ENCODE measurements at places on chromosomes 12 and 14. TPM values are rescaled to one million over a fixed set of nuclear protein-coding genes. Genes with fewer than 3 reads are reported as not detected.

TCTN1 gene
- total RNA-seq = 14.1 TPM

INSM2 gene
- total RNA-seq = not detected

ADAM21 gene
- total RNA-seq = 0.14 TPM

ADAMTS20 gene
- total RNA-seq = not detected

TAS2R43 gene
- 2.1 TPM for total RNA-seq

R3HDM2 gene
- total RNA-seq = 122 TPM

ZFHX2 gene
- 1.3 TPM for total RNA-seq

GPX2 gene
- total RNA-seq = 0.93 TPM

FSCB gene
- not detected for total RNA-seq

ANAPC7 gene
- total RNA-seq = 45.5 TPM

CLECL1 gene
- total RNA-seq = 2.2 TPM

VWF gene
- total RNA-seq = 0.13 TPM

HSPB8 gene
- total RNA-seq = 0.18 TPM

RAB2B gene
- total RNA-seq = 27.6 TPM

ANO4 gene
- total RNA-seq = 0.26 TPM

VRTN gene
- not detected for total RNA-seq

CAMKK2 gene
- total RNA-seq = 13.6 TPM

LRRC10 gene
- not detected for total RNA-seq

TNFAIP2 gene
- total RNA-seq = 2.0 TPM

PA2G4 gene
- 67.5 TPM for total RNA-seq

AVPR1A gene
- not detected for total RNA-seq

GDF3 gene
- total RNA-seq = not detected

SMCO3 gene
- total RNA-seq = not detected

ANKRD9 gene
- 2.1 TPM for total RNA-seq

TSPAN19 gene
- not detected for total RNA-seq

GZMH gene
- total RNA-seq = 4.0 TPM

LIN7A gene
- total RNA-seq = 0.12 TPM

GRIP1 gene
- 3.6 TPM for total RNA-seq

CARMIL3 gene
- total RNA-seq = 0.59 TPM

SALL2 gene
- total RNA-seq = 4.5 TPM

TMCC3 gene
- total RNA-seq = 1.2 TPM

TSHR gene
- 0.75 TPM for total RNA-seq

CLEC9A gene
- 0.61 TPM for total RNA-seq

KCNMB4 gene
- 1.8 TPM for total RNA-seq

MYRFL gene
- total RNA-seq = not detected

All from T-cell (primary cell).